ENCODE measurements at places on chromosomes 2 and 18.

DNA sequence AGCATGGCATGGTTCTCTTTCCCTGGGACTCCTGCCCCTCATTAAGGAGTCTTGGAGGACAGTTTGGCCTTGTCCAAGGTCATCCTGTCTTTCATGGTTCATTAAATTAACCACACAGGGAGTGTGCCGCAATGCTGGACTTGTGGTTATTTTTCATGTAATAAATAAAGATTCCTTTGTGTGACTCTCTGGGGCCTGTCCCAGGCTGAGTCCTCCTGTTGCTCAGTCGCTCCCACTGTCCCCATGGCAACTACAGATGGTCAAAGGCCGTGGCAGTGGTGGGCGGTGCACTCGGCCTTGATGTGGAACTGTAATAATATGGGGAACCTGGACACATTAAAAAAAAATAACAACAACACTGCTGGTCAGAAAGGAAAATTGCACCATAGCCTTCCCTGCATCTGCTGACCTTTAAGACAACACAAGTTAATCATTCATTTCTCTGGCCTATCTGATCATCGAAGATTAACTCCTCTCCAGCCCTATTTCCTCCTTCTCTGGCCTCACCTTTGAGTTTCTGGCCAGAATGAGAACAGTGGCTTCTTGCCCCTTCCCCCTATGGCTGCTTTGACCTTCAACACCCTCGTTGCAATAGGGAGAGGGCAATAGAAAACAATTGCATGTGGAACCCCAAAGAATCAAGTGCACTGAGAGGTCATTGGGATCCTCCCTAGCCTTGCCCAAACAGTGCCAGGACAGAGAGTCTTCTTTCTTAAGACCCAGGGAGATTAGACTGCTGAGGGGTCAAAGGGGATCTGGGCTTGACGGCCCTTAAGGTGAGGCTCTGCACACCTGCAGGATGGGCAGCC, 44.7 kb downstream of the PSD4 start:
- DNase-seq, result no peak

GRCh38 chr2:176138526-176138922, 9.0 kb downstream of the HOXD8 start:
- DNase-seq, result no peak

DNA sequence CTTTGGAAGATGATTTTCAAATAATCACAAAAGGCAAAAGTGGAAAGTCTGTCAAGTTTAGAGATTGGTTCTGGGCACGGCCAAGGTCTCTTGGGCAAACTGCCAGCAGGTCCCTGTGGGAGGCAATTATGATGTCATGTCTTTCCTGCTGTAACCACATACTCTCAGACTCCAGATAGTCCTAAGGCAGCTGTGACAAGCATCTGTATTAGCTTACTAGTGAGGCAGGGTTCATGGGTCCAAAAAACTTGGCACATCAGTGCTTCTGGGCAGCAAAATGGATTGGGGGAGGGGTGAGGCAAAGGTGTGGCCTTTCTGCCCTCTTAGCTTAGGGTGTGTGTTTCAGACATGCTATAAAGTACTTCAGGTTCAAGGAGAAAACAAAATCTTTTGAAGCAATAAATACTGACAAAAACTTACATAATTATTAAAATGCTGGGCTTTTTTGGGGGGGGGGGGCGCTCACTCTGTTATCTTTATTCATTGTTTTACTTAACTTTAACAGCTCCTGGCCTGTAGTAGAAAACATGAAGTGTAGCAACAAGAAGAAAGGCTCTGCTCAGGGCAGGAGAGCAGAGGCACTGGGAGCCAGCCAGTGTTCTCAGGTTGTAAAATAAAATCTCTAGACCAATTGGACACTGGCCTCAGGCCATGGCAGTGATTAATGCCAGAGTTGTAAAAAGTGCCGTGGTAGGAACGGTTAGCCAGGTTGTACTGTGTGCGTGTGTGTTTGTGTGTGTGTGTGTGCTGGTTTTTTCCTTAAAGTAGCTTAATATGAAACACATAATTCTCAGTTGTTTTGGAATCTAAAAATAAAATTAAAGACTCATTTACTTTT, 14.3 kb upstream of the TANC1 start:
- DNase-seq, result no peak

DNA sequence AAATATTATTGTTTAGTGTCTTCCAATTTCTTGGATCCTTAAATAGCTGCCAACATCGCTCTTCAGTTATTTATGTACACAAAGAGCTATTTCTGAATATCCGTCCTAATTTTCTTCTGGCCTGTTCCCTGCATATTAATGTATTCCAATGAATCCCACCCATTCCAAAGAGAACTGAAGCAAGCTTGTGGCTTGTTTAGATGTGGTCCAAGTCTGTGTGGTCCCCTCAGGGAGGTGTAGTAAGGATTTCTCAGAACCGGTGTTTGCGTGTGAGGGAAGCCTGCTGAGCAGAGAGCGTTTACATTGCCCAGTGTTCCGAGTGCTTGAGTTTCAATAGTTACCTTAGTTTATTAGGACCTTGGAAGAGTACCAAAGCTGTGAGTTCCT, 25.1 kb upstream of the IL1R1 start:
- no peak for DNase-seq

GRCh38 chr2:191314697-191315364, 69.6 kb downstream of the MYO1B start:
- DNase-seq, result no peak

DNA sequence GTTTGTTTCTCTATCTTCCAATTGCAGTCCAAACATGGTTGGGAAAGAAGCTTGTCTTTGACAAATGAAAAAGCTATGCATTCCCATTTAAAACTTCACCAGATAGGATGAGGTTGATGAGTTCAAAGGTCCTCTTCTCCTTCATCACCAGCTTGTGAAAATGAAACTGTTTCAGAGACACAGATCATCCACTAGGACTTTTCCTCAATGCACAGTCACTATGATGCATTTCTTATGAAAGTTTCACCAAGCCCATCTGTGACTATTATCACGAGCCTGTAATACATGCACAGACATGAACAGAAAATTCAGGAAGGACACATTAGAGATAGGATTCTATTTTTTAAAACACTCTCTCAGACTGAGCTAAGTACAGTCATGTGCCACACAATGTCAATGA, 644.4 kb downstream of the PLCL1 start:
- no peak for DNase-seq

GRCh38 chr18:42950732-42951131, 164.8 kb downstream of the RIT2 start:
- DNase-seq, result no peak

DNA sequence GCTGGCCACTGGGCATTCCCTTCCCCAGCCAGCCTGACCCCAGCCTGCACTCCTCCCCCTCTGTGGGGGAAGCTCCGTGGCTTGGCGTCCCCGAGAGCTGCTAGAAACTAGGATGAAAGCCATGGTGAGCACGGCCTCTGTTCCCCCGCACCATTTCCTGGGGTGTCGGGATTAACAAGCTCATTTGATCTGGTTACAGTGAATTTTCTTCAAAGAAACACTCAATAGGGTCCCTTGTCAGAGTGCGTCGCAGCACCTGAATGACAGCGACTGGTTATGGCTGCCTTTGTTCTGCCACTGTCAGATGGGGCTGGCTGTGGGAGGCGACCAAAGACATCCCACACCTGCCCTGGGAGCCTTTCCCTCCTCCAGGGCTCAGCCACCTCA, 7.7 kb upstream of the ALPI start:
- DNase-seq, result no peak

- DNase-seq, result no peak
These were observed 15.2 kb downstream of the NPAS2 start for GRCh38 chr2:100835006-100835659.

DNA sequence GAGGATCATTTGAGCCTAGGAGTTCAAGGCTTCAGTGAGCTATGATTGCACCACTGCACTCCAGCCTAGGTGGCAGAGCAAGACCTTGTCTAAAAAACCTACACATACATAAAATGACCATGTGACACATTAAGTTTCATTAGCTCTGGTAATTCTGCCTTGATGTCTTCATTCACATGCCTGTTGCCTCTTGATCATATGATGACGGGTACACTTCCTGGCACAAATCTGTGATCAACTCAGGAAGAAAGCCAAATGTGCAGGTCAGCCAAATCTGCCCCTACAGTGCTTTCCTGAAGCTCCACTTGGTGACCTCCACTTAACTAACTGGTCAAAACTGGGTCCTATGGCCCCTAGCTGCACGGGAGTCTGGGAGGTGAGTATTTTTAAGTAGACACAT, 54.4 kb upstream of the B3GNT7 start:
- no peak for DNase-seq

- peak; percentile 43 for DNase-seq
These were observed 909 bp downstream of the NFATC1 start for GRCh38 chr18:79396431-79397246.

DNA sequence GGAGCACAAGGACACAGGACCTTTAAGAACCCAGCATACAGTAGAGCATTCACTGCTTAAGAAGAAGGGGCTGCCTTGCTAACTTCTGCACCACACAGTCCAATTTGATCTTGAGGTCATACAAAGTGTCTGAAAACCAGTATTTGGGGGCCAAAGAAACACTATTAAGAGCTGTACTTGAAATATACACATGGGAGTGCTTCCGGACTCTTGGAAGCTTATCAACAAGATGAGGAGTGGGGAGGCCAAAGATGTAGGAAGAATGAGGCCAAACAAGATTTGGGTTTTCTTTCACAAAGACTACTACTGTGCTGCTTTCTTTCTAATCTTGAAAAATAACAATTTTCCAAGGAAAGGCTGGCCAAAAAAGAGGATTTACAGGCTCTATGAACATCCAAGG, 24.8 kb upstream of the MALL start:
- no peak for DNase-seq

DNA sequence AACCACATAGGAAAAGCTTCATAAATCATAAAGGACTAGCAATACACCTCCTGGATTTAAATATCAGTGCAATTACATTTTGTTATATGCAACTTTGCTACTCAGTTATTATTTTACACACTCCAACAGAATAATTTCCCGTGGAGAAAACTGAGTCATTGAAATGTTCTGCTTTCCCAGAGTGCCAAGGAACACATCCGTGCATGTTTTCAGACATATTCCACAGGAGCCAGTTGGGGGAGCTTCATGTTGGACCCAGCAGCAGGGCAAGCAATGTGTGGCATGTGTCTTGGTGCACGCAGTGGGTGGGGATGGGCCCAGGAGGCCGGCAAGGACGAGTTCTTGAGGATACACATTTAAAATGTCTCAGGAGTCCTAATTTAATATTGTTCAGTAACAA, 14.4 kb upstream of the SMIM21 start:
- no peak for DNase-seq

DNA sequence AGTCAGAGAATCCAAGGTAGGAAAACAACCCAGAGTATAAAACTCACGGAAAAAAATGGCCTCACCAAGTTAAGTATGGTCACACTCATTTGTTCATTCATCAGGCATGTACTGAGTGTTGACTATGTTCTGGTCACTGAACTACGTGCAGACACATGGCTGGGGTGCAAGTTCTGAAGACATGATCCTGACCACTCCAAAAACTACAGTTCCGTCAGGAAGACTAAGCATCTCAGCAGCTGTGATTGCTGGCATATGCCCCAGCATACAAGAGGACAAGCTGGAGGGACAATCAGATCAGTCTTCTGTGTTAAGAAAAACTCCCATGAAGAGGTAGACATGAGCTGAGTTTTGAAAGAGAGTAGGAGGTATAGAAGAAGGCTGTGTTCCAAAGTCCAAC, 72.8 kb downstream of the TCF4 start:
- no peak for DNase-seq

GRCh38 chr2:10864251-10864650, 47.5 kb upstream of the KCNF1 start:
- DNase-seq, result no peak

Data from T-helper 2 cell treated with Interferon-gamma antibody and Interleukin-4, amounts not matched to agents 5 μg/mL and 100 μg/mL, for 36 hours (primary cell).